ENCODE measurements at places on chromosomes 7 and 10.
A peak's percentile ranks its signal among the peaks of the same experiment; 100 is the strongest.

- no peak for DNase-seq
Measured at GRCh38 chr10:120477743-120478141, 20.7 kb downstream of the PLPP4 start.

GRCh38 chr10:96910488-96911395 is 78.6 kb downstream of the LCOR start:
- DNase-seq, result no peak

GRCh38 chr10:114635797-114636550 is 22.1 kb downstream of the ABLIM1 start:
- no peak for DNase-seq

- DNase-seq, result no peak
Measured at GRCh38 chr10:46556515-46557318, at the start of gene GPRIN2. Gene GPRIN2, minus strand, starts transcription at chr10:46556658. Its CDS starts 5,922 bp downstream, at chr10:46550736.

DNA sequence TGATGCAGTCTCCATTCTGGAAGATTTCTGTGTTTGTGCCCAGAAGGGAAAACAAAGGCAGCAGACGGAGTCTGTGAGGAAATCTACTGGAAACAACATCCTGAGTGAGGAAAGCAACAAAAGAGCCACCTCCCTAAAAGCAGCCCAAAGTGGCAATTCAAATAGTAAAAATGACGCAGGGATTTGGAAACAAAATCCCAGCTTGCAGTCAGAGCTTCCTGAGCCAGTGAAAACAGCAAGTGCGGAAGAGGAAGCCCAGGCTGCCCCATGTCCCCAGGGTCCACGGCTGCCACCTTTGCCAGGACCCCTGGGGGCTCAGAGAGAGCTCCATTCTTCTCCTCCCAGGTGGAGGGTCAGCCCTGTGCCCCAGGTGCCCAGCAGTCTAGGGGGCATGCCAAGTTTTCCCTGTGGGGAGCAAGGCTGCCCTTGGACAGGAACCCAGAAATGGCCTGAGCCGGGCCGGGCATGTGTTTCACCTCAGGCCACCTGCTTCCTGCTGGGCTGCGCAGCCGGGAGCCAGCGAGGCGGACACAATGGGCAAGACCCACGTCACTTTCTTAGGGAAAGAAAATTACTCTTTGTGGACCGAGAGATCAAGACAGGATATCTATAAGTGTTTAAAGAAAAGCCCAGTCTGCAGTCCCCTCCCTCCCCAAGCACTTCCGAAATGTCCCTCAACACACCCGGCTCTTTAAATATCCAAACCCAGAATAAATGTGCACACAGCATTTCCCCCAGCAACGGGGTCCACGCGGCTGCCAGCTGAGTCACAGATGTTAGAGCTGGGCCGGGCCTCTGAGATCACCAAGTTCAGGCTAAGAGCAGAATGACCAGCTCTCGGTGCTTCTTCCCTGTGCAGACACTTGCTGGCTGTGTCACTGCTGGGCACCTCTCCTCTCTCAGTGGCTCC is 231.1 kb downstream of the ARHGAP12 start:
- DNase-seq, result no peak

GRCh38 chr7:50864694-50865093 is 82.0 kb upstream of the GRB10 start:
- DNase-seq, result no peak

GRCh38 chr7:34162677-34163076 is 257.3 kb downstream of the BMPER start:
- DNase-seq, result no peak

DNA sequence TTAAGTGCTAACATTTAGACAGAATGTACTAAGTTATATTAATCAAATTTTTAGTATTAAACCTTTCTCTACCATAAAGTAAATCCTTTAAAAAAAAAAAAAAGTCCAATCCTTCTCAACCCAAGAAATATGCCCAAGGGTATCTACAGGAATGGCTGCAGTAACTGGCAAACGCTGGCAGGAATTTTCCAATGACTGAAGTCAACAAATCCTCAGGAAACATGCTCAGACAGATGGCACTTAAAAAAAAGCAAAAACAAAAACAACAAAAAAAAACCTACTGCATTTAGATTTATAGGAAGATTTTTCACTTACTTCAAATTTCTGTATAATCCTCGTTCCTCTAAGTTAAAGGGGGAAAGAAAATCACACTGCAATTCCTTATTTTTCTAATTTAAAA is 666 bp downstream of the SVIL start:
- DNase-seq, result no peak

GRCh38 chr7:97555857-97556421 is 175.9 kb upstream of the TAC1 start:
- DNase-seq, result no peak

- no peak for DNase-seq
Measured at GRCh38 chr10:24821986-24822385, 98.3 kb upstream of the ARHGAP21 start.

- no peak for DNase-seq
Measured at GRCh38 chr10:86599729-86600128, 54.6 kb upstream of the OPN4 start.

DNA sequence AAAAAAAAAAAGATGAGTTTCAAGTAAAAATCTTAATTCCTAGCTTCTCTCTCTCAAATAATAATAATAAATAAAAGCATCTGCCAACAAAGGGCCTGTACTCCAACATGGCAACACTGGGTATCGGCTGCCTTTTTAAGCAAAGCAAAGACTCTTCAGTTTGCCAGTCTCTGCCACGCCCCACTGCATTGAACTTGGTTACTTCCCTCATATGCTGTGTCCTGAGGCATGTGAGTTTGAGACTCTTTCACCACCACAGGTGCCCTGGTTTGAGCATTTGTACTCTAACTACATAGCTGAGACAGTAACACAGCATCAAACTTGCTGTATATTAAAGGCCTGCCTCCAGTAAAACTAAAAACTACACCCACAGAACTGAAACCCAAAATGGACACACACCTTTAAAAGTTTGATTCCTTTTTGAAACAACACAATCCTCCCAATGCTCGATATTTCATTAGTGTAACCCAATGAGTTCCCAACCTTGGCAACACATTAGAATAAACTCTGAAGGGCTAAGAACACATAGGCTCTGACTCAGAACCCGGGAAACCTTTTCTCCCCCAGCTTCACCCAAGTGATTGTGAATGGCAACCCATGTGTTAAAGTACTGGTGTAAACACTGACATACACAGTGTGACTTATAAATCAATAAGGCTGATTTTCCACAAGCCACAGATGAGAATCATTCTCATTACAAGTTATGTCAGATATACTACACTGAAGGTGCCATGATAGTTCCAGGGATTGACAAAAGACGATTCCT is 12.0 kb downstream of the JAZF1 start:
- DNase-seq, result no peak

- no peak for DNase-seq
Measured at GRCh38 chr7:27103489-27104226, 1.2 kb upstream of the HOXA2 start.

DNA sequence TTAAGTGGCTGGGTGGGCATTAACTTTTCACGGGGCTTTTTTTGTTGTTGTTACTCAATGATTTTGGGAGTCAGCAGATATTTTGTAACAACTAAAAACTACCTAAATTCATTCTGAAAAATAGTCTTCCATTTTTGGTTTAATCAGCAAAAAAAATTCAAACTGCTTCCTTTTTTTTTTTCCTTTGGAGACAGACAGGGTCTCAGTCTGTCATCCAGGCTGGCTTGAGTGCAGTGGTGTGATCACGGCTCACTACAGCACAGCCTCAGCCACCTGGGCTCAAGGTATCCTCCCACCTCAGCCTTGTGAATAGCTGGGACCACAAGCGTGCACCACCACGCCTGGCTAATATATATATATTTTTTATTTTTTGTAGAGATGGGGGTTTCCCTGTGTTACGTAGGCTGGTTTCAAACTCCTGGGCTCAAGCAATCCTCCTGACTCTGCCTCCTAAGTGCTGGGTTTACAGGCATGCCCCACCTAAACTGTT is 36.5 kb downstream of the SKIDA1 start:
- DNase-seq, result no peak

- DNase-seq, result no peak
Measured at GRCh38 chr10:74153123-74153522, 2.1 kb downstream of the ADK start.

GRCh38 chr10:59724098-59724938 is 14.7 kb upstream of the SLC16A9 start:
- DNase-seq, result no peak

- DNase-seq, result no peak
Measured at GRCh38 chr7:4882169-4883032, 1.1 kb downstream of the RADIL start.

- DNase-seq, result no peak
Measured at GRCh38 chr7:131970602-131971001, 414.2 kb upstream of the PODXL start.

DNA sequence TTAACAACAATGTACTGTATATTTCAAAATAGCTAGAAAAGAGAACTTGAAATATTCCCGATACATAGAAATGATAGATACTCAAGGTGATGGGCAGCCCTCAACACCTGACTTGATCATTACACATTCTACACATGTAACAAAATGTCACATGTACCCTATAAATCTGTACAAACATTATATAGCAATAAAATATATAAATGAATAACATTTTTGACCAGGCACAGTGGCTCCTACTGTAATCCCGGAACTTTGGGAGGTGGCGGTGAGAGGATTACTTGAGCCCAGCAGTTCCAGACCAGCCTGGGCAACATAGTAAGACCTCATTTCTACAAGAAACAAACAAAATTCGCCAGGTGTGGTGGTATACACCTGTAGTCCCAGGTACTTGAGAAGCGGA is 659.5 kb upstream of the NRP1 start:
- DNase-seq, result no peak

GRCh38 chr7:107208024-107208521 is 39.3 kb downstream of the HBP1 start:
- no peak for DNase-seq

GRCh38 chr7:134472572-134473244 is 13.8 kb upstream of the AKR1B1 start:
- DNase-seq, result no peak

- DNase-seq, result no peak
Measured at GRCh38 chr7:18357691-18358090, 137.9 kb upstream of the HDAC9 start.

GRCh38 chr7:14305233-14305866 is 315.9 kb upstream of the ETV1 start:
- DNase-seq, result no peak

DNA sequence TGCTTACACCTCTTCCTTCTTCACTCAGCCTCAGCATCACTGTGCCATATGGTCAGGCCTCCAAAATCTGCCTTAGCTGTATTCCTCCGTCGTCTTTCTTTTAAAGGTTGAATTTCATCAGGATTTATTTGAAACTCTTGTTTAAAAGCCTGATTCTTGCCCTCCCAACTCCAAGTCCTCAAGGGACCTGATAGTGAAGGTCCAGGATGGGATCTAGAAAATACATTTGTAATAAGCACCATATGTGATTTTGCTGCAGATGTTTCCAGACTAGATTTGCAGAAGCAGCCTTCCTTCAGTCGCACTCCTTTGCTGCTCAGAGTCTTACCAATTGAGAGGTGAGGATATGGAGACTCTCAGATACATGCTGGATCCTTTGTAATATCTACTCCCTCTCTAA is 101.0 kb upstream of the ANKRD1 start:
- no peak for DNase-seq

- DNase-seq, result no peak
Measured at GRCh38 chr10:79438021-79438698, 7.3 kb downstream of the ZCCHC24 start.

- DNase-seq, result no peak
Measured at GRCh38 chr10:57627642-57628178, 640.0 kb downstream of the IPMK start.

DNA sequence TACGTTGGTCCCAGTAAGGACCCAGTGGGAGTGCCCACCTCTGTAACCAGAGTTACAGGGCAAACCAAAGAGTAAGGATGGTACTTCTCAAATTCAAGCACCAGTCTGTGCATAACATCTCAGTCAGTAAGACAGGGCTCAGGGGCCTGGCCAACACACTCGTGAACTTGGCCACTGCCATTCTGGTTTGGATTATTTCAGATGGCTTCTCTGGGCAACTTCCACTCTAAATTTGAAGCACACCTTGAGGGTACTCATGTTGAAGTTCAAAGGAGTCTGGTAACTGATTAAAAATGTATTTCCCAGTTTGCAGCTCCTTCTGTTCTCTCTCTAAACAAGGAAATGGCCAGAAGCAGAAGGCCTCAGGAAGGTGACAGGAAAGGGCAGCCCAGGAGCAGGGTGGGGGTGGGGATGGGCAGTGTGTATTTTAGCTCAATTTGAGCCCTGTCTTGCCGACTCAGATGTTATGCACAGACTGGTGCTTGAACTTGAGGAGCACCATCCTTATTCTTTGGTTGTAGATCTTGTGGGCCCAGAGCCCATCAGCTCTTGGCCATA is 107.3 kb upstream of the GLI3 start:
- DNase-seq, result no peak

DNA sequence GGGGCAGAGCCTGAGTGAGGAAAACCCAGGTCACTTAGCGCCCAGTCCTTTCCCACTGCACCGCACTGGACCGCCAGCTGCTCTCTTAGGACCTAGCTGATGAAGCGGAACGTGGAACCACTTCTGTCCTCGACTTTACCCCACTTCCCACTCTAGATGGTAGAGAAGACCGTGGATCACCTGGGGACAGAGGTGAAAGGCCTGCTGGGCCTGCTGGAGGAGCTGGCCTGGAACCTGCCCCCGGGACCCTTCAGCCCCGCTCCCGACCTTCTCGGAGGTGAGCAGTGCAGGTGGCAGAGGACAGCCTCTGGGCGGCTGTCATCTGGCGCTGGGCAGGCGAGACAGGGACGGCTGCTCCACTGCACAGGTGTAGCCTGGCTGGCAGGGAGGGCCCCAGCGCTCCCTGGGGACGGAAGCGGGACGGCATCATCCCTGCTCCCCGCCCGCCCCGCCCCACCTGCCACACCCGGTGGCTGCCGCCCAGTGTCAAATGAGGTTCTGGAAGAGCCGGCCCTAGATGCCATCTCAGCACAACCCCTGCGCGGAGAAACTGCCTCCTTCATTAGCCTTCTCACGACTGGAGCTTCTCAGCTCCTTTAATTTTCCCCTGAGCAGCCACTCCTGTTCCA is 11.7 kb downstream of the PLAC9 start:
- DNase-seq, result no peak

GRCh38 chr10:72552857-72553256 is 73.0 kb downstream of the MICU1 start:
- no peak for DNase-seq

- peak; percentile 17 for DNase-seq
Measured at GRCh38 chr10:68348265-68348741, 15.6 kb upstream of the PBLD start.

DNA sequence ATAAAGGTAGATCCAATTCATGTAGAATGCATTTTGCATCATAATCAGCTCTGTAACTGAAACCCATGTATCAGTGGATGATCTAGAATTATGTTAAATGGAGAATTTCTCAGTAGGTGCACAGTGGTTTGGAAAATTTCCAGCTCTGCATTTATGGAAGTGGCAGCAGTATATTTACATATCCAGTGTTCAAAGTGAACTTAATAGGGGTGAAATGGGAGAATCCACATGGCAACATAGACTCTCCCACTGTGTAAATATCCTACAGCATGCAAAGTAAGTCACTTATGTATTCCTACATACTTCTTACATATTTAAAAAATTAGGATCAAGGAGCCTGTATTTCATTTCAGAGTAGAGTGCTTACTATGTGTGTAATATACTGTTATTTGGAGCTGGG is 35.3 kb downstream of the CDC14C start:
- DNase-seq, result no peak
